ENCODE measurements at places on chromosomes 2 and 18.

DNA sequence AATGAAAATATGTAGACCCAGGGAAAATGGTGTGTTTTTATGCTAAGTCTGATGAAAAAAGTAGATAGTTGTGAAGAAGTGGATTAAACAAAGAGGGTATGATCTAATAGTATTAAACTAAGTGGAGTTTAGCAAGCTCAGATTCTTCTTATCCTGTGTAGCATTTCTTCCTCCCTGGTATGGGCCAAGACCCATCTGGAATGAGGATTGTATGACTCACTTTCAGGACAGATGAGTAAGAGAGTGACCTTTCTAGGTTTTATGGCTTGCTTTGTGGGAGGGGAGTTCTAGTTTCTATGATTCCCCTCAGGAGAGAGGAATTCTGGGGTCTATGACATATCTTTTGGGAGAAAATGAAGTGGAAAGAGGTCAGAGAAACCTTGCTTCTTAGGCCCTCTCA lies 550.1 kb downstream of the SPAG16 start:
- no peak for DNase-seq

- no peak for DNase-seq
Observed at GRCh38 chr2:126781806-126782205, 116.9 kb upstream of the TEX51 start.

DNA sequence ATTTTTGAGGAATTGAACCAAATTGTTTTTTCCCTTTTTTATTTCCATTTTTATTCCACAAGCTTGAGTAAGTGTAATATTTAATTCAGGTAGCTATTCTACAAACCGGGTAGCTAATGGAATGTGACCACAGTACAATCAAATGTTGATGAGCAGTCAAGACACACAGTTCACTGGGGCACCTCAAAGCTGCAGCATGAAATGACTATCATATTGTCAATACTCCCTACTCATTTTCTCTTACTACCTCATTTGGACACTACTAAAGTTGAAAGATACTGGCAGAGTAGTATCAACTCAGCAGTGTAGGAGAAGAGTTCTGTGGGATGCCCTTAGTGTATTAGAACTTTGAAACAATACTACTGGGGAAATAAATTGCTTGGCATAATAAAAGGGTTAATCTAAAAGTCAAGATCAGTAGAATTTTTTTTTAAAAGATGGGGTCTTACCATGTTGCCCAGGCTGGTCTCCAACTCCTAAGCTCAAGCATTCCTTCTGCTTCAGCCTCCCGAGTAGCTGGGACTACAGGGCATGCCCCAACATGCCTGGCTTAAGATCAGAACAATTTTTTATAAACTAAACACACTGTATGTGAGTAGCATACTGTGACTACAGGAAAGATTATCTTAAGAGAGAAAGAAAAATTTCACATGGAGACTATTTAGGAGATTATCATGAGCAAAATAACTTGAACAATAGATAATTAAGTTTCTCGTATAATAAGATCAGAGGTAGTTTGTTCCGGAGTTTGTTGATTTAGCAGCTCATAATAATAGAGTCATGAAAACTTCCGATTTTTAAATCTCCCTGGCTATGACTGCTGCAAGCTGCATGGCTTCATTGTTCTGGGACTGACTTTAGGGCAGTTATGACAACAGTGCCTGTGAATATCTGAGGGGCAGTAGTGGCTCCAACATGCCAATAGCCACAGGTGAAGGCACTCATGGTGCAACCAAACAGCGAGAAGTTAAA lies 43.7 kb downstream of the MYO3B start:
- DNase-seq, result no peak

GRCh38 chr2:28437149-28437835 lies 44.6 kb downstream of the FOSL2 start:
- no peak for DNase-seq

All from activated CD8-positive, alpha-beta memory T cell treated with anti-CD3 and anti-CD28 coated beads for 24 hours (primary cell).